AML-193 (cell line): ENCODE measurements at places on chromosomes 5 and 9.

GRCh38 chr5:42811591-42812446, at the start of gene SELENOP:
Gene SELENOP, minus strand, starts transcription at chr5:42811892. Its CDS starts 3,539 bp downstream, at chr5:42808353.
- peak; percentile 21 for DNase-seq

DNA sequence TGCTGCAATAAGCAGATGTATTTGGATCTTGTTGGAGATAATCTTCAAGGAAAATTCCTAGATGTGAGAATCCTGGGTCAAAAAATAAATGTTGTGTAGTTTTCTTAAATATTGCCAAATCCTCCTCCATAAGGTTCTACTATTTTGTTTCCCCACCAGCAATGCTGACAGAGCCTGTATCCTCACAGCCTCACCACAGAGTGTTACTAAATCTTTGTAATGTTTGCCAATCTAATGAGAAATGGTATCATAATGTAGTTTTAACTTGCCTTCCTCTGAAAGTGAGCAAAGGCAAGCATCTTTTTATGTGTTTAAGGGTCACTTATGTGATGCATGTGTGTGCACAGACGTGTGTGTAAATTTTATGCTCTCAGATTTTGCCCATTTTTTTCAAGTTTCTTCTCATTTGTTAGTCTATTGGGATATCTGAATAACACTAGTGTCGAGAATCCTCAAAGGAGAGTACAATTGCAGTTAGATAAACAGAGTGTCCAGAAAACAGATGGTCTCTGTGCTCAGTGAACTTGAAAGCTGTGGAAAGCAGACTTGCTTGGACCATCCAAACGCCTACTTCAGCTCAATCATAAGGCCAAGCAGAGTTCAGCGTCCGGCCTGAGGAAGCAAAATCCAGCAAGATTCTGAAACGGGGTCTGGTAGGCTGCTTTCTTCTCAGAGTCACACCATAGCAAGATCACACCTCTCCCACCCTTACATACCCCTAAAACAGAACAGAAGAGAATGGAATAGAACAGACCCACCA, 35.7 kb upstream of the UGT3A1 start:
- DNase-seq, result no peak

- DNase-seq, result no peak
Observed at GRCh38 chr5:95794070-95794516, 28.4 kb downstream of the GLRX start.

- DNase-seq, result no peak
Observed at GRCh38 chr9:4832786-4833579, 40.2 kb downstream of the RCL1 start.

DNA sequence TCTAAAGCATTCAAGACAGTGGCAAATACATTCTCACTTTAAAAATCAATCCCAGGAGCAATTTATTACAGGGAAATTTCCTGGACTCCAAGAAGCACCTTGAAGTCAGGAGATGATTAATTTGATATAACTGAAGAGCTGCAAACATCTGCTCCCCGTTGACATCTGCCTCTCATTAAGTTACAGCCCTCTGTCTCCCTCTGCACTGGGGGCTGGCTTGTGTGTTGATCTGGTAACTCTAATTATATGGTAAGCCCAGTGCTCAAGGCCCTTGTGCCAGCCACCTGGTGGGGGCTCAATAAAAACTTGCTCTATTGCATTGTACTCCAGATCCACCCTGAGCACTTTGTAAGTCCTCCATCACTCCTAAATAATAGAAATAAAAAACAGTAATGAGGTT, 131.1 kb upstream of the ZNF462 start:
- DNase-seq, result no peak

GRCh38 chr5:137218471-137218870, 280.7 kb downstream of the SPOCK1 start:
- DNase-seq, result no peak

GRCh38 chr9:37752642-37753488, 740 bp upstream of the TRMT10B start:
- no peak for DNase-seq

- DNase-seq, result no peak
Observed at GRCh38 chr5:141797425-141797824, 80.8 kb downstream of the PCDH1 start.

DNA sequence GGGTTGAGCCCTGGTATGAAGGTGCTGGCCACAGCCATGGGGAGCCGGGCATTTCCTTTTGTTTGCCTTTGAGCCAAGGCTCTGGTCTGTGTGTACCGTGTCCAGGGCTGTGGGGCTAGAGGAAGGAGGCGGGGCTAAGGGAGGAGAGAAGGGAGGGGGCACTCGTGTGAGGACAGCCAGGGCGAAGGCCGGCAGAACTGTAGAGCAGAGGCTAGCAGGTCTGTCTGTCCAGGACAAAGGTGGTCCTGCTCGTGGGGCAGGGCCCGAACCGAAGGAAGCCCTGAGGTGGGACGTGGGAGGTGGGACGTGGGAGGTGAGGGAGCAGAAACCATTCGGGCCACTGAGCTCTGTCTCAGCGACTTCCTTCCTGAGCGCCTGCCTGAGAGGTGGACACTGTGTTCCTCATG, 41.3 kb upstream of the TESK1 start:
- no peak for DNase-seq

GRCh38 chr5:74289691-74290090, 350.8 kb downstream of the ENC1 start:
- no peak for DNase-seq

- DNase-seq, result no peak
Observed at GRCh38 chr5:2488593-2488992, 262.9 kb downstream of the IRX2 start.

- DNase-seq, result no peak
Observed at GRCh38 chr5:164098531-164098930, 593.1 kb downstream of the MAT2B start.

GRCh38 chr5:43498581-43498980, 14.9 kb upstream of the TMEM267 start:
- no peak for DNase-seq

DNA sequence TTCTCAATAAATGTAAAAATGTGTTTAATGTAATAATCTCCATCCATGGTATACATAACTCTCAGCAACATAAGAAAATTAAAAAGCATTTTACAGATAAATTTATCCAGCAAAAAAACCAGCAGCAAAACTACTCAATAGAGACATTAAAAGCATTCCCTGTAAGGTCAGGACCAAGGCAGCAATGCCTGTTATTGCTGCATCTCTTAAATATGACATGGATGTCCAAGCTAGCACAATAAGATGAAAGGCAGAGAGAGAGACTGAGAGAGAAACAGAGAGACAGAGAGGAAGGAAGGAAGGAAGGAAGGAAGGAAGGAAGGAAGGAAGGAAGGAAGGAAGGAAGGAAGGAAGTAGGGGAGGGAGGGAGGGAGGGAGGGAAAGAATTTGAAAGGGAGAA, 289.0 kb upstream of the PAPPA start:
- DNase-seq, result no peak

DNA sequence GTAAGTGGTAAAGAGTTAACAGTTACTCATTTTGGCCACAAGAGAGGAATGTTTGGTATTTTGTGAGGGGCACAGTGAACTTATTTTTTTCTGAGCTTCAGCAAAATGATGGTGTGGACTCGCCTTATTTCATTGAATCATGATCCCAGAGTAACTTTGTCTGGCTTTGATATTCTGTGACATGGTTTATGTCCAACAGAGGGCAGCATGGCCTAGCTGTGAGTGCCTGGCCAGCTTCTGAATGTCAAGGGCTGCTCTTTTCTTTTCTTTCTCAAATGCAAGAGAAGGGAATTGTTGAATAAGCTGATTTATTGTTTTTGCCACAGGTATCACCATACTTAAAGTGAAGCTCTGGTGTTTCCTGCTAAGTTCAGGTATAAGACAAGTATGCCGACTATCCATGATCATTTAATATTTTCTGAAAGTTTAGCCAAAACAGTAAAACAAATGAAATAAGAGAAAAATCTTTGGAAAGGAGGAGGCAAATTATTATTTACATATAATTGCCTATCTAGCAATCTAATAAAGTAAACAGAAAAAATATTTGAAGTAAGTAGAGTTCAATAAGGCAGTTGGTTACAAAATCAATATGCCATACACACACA, 31.7 kb downstream of the MRPL22 start:
- DNase-seq, result peak; percentile 22
